ENCODE measurements at places on chromosomes 6 and 20.

- DNase-seq: peak; percentile 68
These were observed 44.8 kb downstream of the STK4 start for GRCh38 chr20:45011108-45011526.

- DNase-seq: no peak
These were observed 1.0 kb downstream of the TGM2 start for GRCh38 chr20:38164069-38164468.

DNA sequence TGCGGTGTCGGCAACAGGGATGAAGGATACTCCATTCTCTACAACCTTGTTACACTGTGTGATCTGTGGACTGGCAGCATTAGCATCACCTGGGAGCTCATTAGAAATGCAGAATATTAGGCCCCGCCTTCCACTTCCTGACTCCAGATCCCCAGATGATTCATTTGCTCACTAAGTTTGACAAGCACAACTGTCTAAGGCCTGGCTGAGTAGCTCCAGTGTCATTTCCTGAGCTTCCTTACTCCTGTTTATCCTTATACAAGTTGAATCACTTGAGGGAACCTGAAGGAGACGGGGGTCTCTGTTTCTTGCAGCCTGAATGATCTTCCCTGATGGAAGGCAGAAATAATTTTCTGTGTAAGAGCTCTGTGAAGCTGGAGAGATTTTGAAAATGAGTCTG, 32.7 kb upstream of the PROKR2 start:
- no peak for DNase-seq

- DNase-seq: no peak
These were observed 135.5 kb downstream of the CENPW start for GRCh38 chr6:126475449-126475848.

DNA sequence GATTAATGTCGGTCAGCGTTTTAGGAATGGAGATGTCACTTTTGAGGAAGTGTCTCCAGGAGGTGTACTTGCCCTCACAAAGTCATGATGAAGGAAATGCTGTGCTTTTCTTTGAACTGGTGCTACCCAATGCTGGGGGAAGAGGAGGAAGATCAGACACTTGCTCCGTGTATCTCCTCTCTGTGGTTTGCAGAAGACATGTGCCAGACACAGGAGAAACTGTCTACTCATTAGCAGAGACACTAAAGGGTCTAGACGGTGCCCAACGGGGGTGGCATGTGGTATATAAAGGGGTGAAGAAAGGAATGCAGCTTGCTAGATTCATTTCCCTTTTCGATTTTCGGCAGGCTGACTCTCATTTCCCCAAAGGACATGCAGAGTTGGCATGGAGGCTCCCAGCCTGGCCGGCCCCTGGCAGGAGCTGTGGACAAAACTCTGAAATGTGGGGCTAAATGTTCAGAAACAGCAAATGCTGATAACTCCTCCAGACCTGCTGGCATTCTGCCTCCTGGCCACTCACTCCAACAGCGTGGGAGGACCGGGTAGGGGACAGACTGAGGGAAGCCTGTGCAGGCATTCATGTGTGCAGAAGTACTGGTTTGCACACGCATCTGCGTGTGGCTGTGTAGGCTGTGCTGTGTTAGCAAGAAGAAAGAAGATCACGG, 59.6 kb upstream of the QKI start:
- no peak for DNase-seq

DNA sequence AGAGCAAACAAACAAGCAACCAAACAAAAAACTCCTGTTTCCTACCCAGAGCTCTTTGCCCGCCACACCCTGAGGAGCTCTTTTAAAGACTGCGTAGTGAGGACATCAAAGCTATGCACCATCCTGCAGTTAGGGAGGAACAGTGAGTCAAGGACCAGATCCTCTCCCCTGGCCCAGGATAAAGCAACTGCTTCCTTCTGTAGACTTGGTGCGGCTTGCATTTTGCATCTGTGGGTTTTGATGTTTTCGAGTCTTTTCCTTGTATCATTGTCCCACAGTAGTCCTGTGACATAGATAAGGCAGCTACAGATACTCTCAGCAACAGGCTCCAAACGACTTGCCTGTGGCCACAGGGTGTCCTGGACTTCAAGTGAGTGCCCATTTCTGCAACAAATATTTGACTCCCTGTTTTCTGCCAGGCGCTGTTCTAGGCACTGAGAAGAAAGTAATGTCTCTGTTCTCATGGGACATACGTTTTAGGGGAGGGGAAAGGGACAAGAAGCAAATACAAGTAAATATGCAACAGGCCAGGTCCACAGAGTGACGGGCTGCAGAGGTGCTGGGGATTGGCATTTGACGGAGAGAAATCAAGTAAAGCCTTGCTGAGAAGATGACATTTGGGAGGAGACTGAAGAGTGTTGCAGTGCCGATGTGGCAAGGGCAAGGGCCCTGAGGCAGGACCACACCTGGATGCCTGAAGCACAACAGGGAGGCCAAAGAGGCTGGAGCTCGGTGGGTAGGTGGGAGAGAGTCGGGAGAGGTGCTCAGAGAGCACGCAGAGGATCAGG, 35.9 kb upstream of the MAP3K4 start:
- DNase-seq: no peak

DNA sequence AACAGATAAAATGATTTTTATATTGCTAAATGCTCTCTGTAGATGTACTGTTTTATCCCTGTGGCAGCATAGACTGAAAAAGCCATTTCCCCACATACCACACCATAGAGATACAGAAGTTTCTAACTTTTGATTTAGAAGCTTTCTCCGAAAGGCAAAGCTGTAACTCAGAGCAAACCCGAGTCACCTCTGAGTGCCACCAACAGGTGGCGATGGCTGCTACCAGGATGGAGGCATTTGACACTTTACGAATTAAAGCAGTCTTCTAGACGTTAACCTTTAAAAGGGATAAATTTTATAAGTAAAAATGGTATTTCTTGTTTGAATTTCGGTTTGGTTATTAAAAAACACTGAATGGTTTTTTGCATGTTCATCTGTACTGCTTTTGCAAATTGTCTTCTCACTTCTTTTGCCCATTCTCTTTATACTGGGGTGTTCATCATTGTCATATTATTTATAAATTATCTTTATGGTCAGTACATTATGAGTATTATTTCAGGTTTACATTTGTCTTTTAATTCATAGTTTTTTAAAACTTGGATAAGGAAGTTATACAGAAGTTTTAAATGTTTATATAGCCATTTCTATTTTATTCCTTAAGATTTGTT, 201.0 kb upstream of the CEP162 start:
- DNase-seq: peak; percentile 29

- no peak for DNase-seq
These were observed 368.2 kb upstream of the CITED2 start for GRCh38 chr6:139742671-139743070.

DNA sequence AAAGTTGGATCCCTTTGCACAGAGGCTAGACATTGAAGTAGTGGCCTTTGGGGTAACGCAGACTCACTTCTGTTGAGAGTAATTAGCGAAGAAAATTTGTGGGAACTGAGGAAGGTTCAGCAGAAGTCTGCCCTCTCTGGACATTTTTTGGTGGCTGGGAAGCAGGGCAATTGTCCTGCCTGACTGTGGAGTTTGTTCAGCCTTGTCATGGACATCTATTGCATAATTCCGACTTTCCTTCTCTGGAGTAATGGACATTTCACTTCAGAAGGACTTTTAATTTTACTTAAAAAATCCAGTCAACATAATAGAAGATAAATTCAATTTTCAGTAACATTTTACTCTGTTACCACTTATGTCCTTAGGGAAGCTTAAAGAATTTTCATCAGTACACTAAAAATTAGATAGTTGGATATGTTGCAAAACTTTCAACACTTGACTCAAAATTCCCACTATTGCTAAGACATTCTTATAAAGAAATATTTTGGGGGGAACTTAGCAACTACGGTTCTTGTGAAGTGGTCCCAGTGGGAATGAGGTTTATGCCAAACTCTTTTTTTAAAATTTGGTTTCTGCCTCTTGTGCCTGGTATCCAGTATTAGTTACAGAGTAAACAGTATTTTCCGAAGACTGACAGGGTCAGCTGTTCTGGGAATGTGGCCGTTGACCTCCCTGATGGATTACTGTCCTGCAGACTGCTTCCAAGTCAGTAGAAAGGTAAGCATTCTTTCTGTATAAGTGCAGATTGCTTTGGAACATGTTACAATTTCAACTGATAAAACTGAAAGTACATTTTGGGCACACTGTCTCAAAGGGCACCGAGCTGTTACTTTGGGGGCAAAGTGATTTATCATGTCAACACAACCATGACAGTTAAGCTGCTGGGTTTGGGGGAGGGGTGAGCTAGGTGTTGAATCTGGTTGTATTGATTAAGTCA, 100.6 kb upstream of the MLIP start:
- DNase-seq: no peak

DNA sequence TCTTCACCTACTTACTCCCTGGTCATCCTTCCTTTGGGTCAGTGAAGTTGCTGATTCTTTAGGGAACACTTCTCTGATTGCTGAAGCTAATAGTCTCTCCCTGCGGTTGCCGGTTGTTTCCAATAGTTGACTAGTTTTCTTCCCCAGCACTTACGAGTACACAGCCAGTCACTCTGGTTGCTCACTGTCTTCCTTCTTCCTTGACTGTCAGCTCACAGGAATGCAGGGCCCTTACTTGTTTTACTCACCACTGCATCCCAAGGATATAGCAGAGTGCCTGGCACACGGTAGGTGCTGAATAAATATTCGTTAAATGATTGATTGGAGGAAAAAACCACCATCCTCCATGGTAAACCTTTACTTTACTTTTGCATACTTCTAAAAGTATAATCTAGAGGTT, 345.0 kb downstream of the QKI start:
- peak; percentile 20 for DNase-seq

DNA sequence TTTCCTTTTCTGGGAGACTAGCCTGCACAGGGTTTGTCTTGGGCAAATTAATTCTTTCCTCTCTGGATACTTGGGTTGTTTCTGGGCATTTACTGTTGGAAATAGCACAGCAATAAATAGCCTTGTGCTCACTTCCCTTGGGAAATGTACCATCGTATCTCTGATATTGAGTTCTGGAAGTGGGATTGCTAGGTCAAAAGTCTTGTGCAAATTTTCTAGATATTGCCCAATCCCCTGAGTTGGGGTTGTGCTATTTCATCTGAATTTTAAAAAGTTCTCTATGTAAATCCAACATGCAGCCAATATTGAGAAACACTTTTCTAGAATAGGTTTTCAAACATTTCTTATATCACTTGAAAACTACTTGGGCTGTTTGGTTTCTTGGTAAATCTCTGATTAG, 64.0 kb upstream of the ELOVL5 start:
- DNase-seq: no peak

GRCh38 chr20:41413169-41413568, 46.6 kb upstream of the EMILIN3 start:
- no peak for DNase-seq

DNA sequence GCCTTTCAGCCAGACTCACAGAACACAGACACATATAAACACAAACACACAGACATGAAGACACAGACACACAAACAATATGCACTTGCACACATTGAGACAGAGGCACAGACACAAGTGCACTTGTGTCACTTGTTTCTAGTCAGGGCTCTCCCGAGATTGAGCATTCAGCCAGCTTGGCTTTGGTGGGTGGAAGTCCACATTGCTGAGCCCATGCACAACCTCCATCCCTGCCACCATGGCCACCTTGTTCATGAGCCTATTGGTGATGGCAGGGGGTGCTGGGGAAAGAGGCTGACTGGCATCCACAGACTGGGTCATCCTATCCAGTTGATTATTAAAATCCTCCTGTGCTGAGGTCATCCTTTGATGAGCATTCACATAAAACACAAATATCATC, 11.5 kb upstream of the CST7 start:
- no peak for DNase-seq

DNA sequence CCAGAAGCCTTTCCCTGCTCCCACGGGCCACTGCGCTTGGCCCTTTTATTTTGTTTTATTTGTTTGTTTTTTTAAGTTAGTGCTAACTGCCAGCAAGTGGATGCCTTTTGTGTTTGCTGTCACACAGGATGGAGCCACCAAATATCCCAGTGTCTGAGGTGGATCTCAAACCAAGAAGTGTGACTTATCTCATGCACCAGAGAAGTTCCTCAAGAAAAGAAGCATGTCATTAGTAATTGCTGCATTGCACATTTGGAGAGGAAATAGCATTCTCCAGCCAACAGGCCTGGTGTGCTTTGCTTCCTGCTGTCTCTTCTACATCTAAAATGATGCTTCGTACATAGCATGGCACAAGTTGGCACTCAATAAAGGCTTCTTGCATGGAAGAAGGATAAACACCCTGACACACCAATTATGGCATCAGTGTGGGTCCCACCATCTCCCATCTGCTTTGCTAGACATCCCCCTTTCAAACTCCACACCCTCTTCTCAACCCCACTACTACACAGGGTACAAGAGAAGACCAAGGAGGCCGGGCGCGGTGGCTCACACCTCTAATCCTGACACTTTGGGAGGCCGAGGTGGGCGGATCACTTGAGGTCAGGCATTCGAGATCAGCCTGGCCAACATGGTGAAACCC, 1.9 kb upstream of the ATP9A start:
- no peak for DNase-seq

GRCh38 chr6:131015025-131015591, 47.9 kb downstream of the EPB41L2 start:
- DNase-seq: no peak

DNA sequence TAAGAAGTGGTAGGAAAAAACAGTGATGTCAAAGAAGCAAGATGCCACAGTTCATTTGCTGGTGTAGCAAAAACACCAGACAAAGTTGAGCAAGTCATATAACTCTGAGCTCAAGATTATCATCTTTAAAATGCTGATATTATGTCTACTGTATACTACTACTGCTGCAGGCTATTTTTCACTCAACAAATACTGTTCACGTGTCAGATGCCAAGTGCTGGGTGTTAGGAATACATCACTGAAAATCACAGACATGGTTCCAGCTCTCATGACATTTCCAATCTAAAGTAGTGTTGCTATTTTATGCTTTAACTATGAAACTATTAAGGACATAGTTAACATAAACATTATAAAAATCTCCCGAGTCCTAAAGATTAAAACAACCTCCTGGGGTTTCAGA, 163.0 kb downstream of the NKAIN2 start:
- no peak for DNase-seq

DNA sequence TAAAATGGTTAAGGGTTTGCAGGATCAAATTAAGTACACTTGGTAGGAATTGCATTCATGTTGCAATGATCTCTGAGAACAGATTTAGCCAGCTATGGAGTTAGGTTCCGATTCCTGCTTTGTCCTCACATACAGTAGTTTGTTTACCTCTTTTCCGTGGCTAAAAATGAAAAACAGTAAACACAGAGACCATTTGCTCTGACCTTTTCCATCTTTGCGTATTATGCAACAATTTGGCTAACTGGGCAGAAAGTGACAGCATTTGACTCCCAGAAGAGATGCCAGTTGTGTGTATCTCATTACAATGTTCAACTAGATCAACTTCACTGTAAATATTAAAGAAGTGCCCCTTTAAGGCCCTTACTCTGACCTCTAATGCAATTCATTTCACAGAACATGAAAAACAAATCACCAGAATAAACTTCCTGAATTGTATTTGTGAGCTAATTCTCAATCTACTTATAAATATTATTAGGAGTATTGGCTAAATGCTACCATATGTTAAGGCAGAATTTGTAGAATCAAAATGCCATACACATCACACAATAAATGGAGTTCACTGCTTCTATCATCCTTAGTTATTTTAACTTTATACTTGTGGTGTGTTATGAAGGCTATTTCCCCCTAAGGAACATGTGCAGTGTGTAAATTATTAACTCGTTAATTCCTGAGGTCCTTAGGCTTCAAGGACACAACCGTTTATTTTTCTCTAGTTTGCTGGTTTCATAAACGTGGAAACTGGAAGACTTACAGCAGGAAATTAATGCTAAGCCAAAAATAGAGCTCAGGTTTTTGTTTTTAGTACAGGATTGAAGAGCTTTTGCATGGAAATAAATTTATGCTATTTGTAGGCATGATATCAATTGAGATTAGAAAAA, 380.7 kb upstream of the CITED2 start:
- no peak for DNase-seq
